ENCODE measurements at places on chromosomes 4 and X.

GRCh38 chrX:69813677-69814076, 197.8 kb downstream of the EDA start:
- no peak for DNase-seq

GRCh38 chr4:58953575-58953974, 1843.4 kb upstream of the IGFBP7 start:
- DNase-seq: no peak

GRCh38 chr4:113899271-113900070, 80.0 kb downstream of the ARSJ start:
- no peak for DNase-seq

GRCh38 chr4:165502916-165503907, 124.4 kb downstream of the CPE start:
- DNase-seq: no peak

DNA sequence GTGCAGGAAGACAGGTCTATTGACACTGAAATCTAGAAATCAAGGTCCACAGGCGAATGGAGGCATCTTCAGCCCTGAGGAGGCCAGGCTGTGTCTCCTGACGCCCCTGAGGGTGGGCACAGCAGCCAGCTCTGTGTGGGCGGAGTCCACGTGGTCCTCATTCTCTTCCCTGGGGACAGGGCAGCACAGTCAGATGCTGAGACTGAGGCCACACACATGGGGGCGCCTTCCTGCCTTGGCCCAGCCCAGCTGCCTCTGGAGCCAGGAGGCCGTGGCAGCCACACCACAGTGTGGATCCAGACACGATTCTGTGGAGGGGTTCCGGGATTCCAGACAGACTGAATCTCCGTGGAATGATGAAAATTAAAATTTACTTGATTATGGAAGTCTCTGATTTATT, 20.8 kb downstream of the FGFR3 start:
- DNase-seq: no peak

DNA sequence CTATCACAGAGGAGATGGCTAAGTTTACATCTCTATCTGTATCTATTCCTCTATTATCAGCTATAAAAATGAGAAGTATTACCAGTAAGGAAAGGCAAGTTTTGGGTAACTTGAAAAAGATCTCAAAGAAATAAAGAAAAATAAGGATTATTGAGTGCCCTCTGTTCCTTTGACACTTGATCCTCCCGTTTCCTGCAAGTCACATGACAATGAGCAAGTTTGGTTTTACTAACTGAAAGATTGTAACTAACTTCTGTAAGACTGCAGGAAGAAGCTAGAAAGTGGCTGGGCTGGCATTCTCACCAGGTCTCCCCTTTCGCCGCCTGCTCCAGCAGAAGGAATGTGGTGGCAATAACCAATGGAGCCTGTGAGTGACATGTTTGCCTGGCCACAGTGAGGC, 59.2 kb downstream of the ARHGAP24 start:
- DNase-seq: no peak

GRCh38 chr4:185740471-185740873, 71.5 kb downstream of the SORBS2 start:
- DNase-seq: no peak

All from stimulated activated CD4-positive, alpha-beta T cell treated with anti-CD3 and anti-CD28 coated beads, Interleukin-1b, Interleukin-23, amount 100 ng/mL, for 1 hour (primary cell).